Activated naive CD4-positive, alpha-beta T cell treated with anti-CD3 and anti-CD28 coated beads, Interleukin-2, amount 50 U/mL, for 16 hours (primary cell): ENCODE measurements at places on chromosomes 4 and X.
A peak's percentile ranks its signal among the peaks of the same experiment; 100 is the strongest.

DNA sequence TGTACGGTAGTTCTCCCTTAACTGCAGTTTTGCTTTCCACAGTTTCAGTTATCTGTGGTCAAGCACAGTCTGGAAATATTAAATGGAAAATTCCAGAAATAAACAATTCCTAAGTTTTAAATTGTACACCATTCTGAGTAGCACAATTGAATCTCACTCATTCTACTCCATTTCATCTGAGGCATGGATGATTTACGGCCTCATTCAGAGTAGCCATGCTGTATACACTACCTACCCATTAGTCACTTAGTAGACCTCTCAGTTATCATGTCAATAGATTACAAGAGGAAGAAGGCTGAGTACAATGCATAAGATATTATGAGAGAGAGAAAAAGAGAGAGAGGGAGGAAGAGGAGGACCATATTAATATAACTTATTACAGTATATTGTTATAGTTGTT lies 77.5 kb downstream of the ENOX2 start:
- DNase-seq: no peak

- no peak for DNase-seq
Measured at GRCh38 chr4:18039113-18039512, 17.6 kb upstream of the LCORL start.

GRCh38 chrX:41711021-41711667 lies 12.8 kb upstream of the GPR82 start:
- no peak for DNase-seq

DNA sequence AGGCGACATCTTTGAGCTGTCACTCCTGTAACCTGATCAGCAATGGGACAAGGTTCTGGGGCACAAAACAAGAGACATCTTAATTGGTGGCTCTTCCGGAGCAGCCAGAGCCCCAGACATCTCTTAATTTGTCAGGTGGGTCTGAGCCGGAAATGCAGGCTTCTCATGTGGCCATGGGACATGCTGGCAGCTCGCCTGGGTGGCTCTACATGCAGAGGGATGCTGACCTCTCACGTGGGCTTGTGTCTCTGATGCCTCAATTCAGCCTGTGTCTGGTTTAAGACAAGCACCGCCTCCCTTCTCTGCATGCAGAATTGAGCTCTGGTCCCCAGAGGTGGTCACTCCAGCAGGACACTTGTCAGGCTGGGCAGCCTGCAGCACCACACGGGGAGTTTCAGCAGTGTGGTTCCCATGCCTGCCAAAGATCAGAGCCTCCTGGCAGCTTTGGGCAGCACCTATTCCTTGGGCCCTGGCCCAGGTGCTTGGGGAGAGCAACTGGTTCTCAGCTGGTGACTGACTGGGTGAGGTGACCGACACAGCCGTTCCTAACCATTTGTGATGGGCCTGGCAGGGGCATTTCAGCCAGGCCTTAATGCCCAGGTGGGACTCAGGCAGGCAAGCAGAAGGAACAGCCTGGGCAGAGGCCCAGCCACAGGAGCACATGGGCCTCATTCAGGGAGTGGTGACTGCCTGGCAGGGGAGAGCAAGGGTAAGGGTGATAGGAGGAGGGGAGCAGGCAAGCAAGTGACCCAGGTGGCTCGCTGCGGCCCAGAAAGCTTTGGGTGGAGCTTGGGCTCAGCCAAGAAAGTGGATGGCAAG lies 53.4 kb downstream of the HMX1 start:
- no peak for DNase-seq

GRCh38 chr4:128707864-128708263 lies 101.6 kb upstream of the JADE1 start:
- no peak for DNase-seq

GRCh38 chr4:143406523-143406922 lies 69.8 kb downstream of the GAB1 start:
- DNase-seq: no peak

DNA sequence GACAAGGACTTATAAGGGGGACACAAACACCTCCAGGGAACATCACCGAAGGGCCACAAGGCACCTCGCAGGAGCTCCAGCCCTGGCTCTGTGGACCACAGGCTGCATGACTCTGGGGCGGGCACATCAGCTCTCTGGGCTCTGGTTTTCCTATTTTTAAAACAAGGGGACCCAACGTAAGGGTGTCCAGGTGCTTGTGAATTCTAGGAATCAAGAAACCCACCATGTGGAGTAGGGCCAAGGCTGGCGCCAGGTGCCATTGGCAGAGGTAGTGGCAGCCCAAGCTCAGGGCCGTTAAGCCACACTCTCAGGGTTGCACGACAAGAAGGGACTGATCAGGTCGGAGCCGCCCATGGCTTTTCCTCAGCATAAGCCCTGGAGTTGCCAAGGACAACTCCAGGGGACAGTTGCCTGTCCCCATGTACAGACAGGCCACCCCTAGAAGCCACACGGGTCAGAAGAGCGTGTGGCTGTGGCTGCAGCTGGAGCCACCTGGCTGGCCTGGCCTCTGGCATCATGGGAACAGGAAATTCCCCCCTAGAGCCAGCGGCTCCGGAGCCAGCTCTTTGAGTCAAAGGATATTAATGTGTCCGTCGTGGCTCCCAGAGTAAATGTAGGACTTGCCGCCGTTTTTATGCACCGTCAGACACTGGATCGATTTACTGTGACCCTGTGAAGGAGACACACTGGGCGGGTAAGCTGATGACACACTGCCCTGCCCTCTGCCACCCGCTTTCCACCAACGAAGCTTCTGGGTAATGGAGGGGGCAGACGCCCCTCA lies 32.5 kb downstream of the WDR1 start:
- peak; percentile 3 for DNase-seq

GRCh38 chr4:55547918-55548317 lies 1.2 kb upstream of the CLOCK start:
- no peak for DNase-seq

DNA sequence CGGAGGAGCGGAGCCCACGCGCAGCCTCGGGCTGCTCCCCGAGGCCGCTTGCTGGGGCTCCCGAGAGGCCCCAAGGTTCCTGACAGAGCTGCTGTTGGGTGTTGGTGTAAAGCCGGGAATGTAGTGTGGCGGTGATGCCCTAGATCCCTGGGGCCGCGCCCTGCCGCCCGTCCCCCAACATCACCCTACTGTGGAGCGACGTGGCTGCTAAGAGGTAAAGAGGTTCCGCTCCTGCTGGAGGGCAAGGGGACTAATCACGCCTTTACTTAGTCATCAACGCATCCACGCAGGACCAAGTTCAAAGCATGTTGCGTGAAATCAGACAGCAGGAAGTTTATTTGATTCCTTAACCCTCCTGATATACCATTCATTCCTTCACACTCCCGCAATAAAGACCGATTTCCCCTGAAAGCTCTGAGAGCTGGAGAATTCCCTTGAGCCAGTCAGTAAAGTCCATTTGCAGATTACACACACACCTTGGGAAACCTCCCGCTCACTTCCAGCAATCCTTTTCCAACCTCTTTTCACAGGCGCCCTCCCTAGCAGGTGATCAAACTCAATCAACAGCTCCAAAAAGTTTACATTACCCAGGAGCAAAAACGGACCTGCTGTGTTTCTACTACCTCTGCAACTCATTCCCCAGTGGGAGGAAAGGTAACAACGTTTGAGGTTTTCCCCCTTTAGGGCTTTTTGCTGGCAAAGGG lies 579 bp upstream of the GABRA2 start:
- no peak for DNase-seq

- DNase-seq: no peak
Measured at GRCh38 chr4:40205259-40206198, 8.7 kb downstream of the RHOH start.

DNA sequence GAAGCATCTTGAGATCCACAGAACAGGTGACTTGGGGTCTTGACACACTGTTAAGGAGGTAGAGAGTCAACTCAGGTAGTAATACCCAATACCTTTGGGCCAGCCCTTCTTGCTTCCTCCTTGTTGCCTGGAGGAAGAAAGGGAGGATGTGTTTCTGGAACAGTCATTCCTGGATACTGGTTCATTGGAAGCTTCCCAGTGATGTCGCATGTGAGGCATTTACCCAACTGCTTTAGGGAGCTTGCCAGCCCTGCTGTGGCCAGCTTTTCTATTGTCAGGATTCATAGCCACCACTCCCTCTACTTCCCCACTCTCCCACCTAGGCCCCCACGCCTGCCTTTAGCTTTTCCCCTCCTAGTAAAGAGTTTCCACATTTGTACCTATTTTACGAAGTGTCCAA lies 310.3 kb upstream of the PRPS2 start:
- no peak for DNase-seq

GRCh38 chr4:15749001-15749400 lies 29.1 kb upstream of the CD38 start:
- DNase-seq: no peak

DNA sequence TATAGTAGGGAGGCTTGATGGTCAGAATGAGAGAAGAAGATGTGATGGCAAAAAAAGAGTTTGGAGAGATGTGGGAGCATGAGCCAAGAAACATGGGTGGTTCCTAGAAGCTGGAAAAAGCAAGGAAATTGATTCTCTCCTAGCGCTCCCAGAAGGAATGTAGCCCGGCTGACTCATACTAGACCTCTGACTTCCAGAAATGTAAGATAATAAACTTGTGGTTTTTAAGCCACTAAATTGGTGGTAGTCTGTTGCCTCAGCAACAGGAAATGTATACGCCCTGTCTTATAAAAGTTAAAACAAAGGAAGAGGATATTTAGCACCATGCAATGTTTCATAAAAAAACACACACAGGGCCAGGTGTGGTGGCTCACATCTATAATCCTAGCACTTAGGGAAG lies 182.7 kb upstream of the PCDH7 start:
- no peak for DNase-seq

DNA sequence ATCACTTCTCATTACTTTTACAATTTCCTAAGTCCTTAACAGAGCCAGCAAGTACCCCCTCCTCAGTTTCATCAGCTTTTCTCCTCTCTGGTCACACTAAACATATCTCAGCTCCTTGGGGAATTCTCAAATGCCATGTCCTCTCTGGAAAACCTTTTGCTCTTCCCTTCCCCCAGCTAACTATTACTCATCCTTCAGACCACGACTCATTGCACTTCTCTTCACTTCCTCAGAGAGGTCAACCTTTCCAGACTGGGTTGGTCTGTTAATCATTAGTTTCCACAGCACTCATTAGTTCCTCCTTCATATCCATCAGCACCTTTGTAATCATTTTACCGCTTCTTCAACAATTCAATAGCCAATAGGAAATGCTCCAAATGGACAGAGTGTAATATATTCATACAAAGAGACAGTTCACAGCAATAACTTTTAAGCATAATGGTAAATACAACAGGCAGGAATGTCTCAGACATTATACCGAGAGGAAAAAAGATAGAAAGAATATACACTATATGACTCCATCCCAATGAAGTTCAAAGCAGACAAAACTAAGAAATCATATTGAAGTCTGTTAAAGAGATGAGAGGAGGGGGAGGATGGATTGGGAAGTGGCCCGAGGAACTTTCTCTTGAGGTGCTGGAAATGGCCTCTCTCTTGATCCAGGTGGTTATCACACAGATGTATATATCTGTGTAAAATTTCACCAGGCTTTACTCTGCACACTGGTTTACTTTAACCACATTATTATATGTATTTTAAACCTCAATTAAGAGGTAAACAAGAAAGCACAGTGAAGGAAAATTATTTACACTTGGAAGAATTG lies 39.6 kb downstream of the DDX60L start:
- no peak for DNase-seq

DNA sequence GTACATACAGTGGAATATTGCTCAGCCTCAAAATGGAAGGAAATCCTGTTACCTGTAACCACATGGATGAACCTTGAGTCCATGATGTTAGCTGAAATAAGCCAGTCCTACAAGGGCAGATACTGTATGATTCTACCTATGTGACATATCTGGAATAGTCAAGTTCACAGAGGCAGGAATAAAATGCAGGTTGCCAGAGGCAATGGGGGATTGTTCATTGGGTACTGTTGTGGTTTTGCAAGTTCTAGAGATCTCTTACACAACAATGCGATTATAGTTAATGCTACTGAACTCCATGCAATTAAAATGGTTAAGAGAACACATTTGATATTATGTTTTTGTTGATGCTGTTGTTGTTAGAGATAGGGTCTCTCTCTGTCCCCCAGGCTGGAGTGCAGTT lies 74.6 kb downstream of the SHROOM2 start:
- DNase-seq: no peak

DNA sequence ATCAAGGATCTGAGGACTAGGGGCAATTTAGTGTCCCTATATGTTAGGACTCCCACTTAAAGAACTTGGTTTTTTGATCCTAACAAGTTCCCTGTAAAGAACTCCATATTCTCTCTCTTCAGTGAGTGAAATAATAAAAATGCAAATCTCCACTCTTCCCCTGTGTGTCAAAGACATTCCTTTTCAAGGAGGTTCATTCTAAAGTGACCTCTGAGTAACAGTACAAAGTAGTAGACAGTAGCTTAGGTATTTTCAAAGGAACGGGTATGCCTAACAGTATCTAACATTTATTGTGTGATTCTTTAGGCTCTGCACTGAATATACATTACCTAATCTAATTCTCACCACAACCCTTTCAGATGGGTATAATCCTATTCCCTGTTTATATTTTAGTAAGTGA lies 58.4 kb upstream of the SCOC start:
- DNase-seq: no peak

GRCh38 chr4:83114576-83114975 lies at the start of gene PLAC8:
PLAC8 (minus strand) TSS chr4:83114729; CDS start chr4:83107921, 6,808 bp downstream.
- DNase-seq: peak; percentile 13

DNA sequence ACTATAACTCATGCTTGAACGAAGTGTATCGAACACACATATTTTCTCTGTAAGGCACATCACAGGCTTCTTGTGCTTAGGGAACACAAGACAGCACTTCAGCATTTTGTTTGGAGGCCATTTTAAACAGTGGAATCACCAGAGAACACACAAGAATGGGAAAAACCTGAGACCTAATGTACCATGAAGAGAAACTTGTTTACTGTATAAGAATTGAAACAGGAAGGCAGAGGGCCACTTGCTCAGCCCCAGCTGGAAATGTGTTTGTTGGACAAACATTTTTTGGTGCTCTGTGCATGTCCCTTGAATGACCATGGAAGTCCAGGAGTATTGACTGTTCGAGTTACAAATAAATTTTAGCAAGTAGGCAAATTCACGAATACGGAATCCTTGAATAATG lies 47.5 kb downstream of the RAPGEF2 start:
- DNase-seq: no peak

DNA sequence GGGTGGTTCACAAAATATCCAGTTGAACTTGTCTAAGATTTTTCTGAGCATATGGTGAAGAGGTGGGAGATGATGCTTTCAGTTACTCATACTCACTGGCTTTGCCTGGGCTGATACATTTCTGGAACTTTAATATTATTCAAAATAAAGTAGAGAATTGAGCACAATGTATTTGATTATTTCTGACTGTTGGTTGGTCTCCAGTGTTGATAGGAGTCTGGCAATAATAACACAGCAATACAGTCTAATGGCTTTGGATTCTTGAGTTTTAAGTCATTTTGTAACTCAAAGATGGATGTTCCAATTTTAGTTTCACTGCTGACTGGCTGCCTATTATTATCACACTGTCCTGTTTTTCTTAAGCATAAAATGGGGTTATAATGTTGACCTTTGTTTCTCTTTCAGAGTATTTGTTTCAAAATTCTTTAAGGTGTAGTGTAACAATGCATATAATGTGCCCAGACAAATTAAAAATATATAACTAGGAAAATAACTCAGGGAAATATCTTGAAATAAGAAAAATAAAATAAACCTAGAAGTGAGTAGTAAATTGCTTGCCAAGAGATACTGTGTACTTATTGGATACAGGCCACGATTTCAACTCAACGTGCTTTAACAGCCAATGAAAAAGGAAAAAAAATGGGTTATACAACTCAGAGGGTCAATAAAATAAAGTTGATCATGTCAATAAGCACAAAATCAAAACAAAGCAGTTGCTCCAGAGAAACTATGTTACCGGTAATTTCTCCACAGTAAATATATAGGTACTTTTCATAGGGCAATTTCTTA lies 99.0 kb downstream of the ARSJ start:
- no peak for DNase-seq

GRCh38 chr4:70838204-70838603 lies 1.5 kb downstream of the GRSF1 start:
- DNase-seq: no peak
